ENCODE measurements at places on chromosomes 11 and 22. TPM values are rescaled to one million over a fixed set of nuclear protein-coding genes. Genes with fewer than 3 reads are reported as not detected.

DNA sequence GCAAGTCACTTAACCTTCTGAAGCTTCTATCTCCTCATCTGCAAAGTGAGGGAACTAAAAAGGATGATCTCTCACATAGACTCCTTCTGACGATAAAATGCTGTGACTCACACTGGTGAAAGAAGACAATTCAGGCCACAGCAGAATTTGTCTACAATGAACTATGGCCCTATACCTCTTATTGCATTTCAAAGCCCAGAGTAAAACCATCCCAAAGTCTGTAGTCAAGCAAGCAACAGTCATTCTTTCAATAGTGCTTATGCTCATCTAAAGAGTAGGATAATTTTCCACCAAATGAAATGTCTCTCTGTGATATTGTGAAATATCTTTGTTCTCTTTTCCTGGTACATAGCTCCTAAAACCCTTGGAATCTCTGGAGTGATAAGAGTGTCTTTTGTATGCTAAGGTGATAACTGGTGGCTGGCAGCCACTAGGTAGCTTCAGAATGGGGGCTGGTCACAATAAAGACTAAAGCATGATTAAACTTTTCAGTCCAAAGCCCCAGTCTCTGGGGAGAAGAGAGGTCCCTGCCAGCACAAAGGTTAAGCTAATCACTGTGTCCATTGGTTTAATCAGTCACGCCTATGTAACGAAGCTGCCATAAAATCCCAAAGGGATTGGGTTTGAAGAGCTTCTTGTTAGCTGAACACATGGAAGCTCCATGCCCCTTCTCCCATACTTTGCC is 30.8 kb downstream of the SYTL2 start:
- H3K27me3 ChIP-seq, result no peaks in the 10 kb centered on the region
- peaks cover 13% of the 10 kb centered on the region for H3K4me1 ChIP-seq
- no peak overlapping the region for H3K4me3 ChIP-seq
- DNase-seq, result no peak

DNA sequence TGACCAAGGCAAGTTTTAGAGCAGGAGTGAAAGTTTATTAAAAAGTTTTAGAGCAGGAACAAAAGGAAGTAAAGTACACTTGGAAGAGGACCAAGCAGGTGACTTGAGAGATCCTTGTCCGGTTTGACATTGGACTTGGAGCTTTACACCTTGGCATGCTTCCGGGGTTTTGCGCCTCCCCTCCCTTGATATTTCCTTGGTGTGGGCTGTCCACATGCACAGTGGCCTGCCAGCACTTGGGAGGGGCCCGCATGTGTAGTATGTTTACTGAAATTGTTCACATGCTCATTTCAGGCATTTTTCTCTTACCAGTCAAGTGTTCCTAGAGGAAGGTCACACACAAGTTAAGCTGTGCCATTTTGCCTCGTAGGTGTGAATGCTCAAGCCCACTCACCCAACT is 19.0 kb upstream of the THRSP start:
- H3K27me3 ChIP-seq, result no peaks in the 10 kb centered on the region
- no peak for DNase-seq
- H3K27ac ChIP-seq, result no peak overlapping the region
- no peaks in the 10 kb centered on the region for H3K36me3 ChIP-seq
- H3K4me3 ChIP-seq, result no peak overlapping the region

- H3K4me1 ChIP-seq, result peaks cover 41% of the 10 kb centered on the region
- no peak for DNase-seq
- H3K27ac ChIP-seq, result peak overlapping the region; percentile 98
- peaks cover 22% of the 10 kb centered on the region for H3K36me3 ChIP-seq
- H3K4me3 ChIP-seq, result no peak overlapping the region
- no peaks in the 10 kb centered on the region for H3K27me3 ChIP-seq
Observed at GRCh38 chr22:49964136-49965090, 3.8 kb downstream of the PIM3 start.

DNA sequence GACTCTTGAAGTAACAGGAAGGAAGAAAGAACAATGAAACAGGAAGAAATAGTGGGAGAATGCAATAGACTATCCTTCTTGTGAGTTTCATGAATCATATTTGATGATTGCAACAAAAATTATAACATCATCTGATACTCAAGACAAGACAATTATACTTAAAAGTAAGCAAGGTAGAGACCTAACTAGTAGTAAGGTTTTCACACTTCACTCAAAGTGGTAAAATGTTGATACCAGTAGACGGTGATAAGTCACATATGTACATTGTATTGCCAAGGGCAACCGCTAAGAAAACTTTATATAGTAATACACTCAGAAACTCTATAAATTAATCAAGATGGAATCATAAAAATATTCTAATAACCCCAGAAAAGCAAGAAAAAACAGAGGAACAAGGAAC is 107.8 kb downstream of the CYP2R1 start:
- peaks cover 7% of the 10 kb centered on the region for H3K4me1 ChIP-seq
- no peak for DNase-seq
- no peaks in the 10 kb centered on the region for H3K27me3 ChIP-seq

GRCh38 chr22:49464037-49464436 is 363.6 kb downstream of the BRD1 start:
- H3K4me1 ChIP-seq, result no peaks in the 10 kb centered on the region
- H3K27me3 ChIP-seq, result no peaks in the 10 kb centered on the region
- H3K36me3 ChIP-seq, result no peaks in the 10 kb centered on the region
- H3K27ac ChIP-seq, result no peak overlapping the region
- H3K4me3 ChIP-seq, result no peak overlapping the region

DNA sequence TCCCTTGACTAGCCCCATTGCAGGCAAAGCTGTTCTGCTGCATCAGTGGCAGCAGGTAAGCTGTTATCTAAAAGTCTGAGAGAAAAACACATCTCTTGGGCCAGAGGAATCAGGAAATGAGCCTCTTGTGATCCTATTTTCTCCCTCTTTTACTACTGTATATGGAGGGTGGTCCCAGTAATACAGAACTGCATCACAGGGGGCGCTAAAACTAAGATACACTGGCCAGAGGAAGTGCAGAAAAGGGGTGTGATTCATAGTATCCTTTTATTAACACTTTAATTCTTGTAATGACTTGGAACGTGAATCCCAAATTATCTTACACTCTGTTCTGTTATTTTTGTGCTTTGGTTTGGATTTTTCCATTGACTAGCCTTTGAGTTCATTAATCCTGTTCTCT is 8.8 kb upstream of the MED17 start:
- no peak overlapping the region for H3K4me3 ChIP-seq
- H3K27ac ChIP-seq, result no peak overlapping the region
- H3K4me1 ChIP-seq, result no peaks in the 10 kb centered on the region
- no peaks in the 10 kb centered on the region for H3K36me3 ChIP-seq

- DNase-seq, result no peak
- peaks cover 52% of the 10 kb centered on the region for H3K4me1 ChIP-seq
- no peak overlapping the region for H3K4me3 ChIP-seq
- H3K27ac ChIP-seq, result no peak overlapping the region
Observed at GRCh38 chr22:21624880-21625791, 4.7 kb downstream of the YDJC start.

The RAG2 gene
- total RNA-seq, result not detected

The F2 gene
- not detected for total RNA-seq

The SBF2 gene
- total RNA-seq, result 13.8 TPM

The SYT13 gene
- not detected for total RNA-seq

All from CD4-positive, alpha-beta memory T cell (primary cell).